ENCODE measurements at places on chromosomes 2 and 18.

DNA sequence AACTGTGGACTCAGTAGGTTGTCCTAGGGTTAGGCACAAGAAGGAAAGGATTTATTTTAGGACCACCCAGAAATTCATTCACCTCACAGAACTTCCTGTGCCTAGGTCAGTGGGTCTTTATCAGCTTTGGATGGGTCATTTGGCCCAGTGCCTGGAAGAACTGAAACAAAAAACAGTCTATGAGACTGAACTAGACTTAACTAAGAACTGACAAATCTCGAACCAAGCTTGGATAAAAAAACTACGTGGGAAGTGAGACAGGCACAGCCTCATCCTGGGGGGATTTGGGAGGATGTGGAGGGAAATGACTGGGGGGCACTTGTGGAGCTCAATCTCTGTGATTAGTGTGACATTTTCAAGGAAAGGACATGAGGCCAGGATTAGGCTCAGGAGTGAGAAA lies 2.3 kb upstream of the OST4 start:
- no peak for DNase-seq

DNA sequence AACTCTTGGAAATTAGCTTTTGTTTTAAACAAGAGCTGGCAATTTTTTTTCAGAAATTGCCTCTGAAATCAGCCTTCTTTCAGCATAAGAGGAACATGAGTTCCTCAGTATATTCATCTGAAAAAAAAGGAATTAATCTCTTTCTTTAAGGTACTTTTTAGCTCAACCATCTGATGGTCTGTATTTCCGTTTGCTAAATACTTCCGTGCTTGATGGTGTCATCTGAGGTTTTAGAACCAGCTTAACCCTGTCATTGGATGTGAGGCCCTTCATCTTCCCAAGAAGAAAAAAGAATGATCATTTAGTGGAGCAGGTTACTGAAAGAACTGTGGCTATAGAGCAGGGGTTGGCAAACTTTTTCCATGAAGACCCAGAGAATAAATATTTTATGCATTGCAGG lies 175.0 kb downstream of the TRABD2A start:
- DNase-seq, result no peak

DNA sequence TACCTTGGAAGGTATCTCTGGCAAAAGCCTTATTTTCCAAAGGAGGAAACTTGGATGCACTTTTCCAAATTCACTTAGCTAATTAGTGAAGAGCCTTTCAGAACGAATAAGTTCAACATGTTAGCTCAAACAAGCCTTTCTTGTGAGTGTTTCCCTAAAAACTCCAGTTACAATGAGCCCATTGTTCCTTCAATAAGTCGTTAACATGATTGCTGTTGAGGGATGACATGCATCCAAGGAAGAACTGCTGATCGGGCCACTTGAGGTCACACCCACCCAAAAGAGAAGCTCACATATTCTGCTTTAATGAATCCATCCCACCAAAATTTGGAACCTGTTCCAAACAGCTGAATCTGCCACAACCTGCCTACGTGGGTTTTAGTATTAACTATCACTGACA lies 48.1 kb upstream of the SLC35G4 start:
- DNase-seq, result no peak

GRCh38 chr18:43115076-43115921 lies at the start of gene RIT2:
RIT2 (minus strand) TSS chr18:43115685.
- DNase-seq, result no peak

DNA sequence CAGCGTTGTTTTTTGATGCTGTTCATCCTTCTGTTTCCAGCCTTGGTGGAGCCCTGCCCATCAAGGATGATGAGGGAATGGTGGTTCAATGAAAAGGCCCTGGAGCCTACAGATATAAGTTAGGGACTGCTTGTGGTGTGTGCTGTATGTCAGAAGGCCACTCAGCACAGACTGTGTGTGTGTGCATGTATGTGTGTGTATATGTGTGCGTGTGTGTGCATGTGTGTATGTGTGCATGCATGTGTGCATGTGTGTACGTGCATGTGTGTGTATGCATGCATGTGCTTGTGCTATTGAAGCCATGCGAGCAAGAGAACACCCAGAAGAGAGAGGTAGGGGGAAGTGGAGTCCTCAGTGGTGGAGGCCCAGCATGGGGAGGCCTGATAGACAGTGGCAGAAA lies 304.9 kb downstream of the CYP26B1 start:
- no peak for DNase-seq

GRCh38 chr2:99854236-99854852 lies 288.0 kb downstream of the AFF3 start:
- no peak for DNase-seq

GRCh38 chr2:179305125-179305524 lies 40.5 kb upstream of the SESTD1 start:
- no peak for DNase-seq

DNA sequence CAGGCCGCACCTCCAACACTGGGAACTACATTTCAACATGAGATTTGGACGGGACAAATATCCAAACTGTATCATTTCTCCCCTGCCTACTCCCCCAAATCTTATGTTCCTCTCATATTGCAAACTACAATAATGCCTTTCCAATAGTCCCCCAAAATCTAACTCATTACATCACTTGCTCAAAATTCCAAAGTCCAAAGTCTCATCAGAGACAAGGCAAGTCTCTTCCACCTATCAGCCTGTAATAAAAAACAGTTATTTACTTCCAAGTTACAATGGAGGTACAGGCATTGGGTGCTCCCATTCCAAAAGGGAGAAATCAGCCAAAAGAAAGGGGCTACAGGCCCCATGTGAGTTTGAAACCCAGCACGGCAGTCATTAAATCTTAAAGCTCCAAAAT lies 12.6 kb upstream of the UGT1A8 start:
- DNase-seq, result no peak
